ENCODE measurements at places on chromosomes 6 and 20.

DNA sequence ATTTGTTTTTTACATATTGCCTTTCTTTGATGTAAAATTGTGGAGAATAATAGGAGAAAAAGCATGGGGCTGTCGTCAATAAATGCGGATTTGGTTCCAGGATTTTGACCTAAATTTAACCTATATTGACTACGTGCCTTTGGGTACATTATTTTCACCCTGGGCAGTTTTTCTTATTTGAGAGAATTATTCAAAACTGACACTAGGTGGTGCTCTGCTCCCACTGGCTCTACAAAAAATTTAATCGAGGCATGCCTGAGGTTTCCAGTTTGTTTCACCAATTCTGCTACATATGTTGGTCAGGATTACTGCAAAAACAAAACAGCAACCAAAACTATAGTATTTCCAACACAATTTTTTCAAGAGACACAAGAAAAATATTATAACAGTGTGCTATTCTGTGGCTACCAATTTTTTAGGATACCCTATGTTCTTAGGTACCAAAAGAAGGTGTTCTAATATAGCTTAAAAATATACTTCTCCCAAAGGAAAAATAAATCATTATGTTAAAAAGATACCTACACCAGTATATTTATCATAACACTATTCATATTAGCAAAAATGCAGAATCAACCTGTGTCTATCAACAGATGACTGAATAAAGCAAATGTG, 48.6 kb upstream of the FABP7 start:
- DNase-seq: no peak

DNA sequence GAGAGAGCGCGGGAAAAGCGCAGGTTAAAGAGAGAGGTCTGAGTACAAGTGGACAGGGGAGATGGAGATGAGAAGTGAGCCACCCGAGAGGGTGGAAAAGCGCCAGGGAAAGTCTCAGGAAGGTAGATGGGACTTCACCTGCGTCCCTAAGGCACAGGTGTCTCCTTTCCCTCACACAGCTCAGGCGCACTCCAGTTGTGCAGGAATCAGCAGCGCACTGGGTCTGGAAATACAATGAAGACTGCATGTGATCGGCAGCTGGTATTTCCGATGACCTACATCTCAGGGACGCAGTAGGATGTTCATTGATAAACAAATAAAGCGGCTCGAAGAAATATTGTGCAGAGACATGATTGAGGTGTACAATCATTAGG, 432 bp upstream of the KHDRBS2 start:
- no peak for DNase-seq

DNA sequence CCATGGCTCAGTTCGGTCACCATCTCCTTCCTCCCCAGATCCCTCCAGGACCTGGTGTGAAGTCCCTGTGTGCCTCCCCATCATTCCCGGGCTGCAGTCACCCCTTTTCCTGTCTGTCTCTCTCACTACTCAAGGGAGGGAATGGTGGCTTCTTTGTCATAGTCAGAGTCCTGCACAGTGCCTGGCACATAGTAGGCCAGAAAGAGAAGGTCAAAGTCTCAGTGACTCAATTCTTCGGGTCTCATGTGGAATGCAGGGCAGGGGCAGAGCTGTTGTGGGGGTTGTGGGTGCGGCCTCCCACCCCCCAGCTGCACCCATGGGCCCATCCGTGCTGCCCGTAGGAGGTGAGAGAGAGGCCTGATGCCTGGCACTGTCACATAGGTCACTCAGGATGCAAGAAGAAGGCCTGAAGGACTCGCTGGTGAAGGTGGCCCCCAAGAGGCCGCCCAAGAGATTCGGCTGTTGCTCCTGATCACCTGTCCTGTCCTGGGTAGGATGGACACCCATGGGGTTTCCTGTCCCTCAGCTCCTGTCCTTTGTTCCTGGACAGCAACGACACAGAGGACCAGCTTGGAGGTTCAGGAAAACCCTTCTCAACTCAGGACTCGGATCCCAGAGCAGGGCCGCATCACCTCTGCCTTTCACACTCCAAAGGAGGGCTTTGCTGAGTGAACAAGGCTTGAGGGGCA, 34.1 kb downstream of the RAB44 start:
- no peak for DNase-seq

- DNase-seq: no peak
Observed at GRCh38 chr6:22208026-22208425, 88.8 kb downstream of the PRL start.

Data from stimulated activated CD8-positive, alpha-beta memory T cell treated with anti-CD3 and anti-CD28 coated beads, Interleukin-7, amount 100 ng/mL, for 4 hours (primary cell).